ENCODE measurements at places on chromosomes 5 and 9.

DNA sequence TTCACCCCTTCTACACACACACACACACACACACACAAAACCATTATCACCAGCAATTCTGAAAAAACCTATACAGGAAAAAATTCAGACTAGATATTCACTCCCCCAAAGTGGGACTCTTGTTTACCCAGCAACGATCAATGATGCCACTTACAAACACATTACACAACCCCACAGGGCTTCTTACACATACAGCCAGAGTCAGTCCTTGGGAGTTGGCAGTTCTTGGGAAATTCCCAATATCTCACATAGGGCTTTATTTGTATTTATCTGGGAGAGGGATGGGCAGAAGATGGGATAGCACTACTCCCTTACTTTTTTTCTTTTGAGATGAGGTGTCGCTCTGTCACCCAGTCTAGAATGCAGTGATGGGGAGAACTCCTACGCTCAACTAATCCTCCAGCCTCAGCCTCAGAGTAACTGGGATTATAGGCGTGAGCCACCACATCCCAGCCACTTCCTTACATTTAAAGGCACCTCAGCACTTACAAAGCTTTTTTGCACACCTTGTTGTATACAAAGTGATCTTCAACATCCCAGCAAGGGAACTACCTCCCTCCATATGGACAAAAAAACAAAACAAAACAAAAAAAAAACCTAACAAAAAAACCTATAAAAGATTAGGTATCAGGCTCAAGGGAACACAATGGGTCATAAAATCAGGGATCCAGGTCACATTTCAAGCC is 168.4 kb downstream of the TSSK1B start:
- no peak for DNase-seq

GRCh38 chr5:6728795-6729183 is 15.6 kb downstream of the TENT4A start:
- DNase-seq, result no peak

DNA sequence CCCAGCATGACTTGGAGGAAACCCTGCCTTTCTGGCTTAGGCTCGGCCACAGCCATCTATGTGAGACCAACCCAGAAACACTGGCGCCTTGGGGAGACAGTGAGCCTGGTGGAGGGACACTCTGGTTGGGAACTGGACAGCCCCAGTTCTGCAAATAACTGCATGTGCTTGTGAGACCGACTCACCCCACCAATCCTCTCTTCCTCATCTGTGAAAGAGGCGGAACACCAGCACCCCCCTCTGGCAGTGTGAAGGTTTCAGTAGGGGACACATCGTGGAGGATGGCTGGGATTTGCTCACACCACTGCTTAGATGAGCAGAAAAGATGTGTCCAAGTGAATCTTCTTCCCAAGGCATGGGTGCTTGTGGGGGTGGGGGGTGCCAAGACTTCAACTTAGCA is 43.4 kb upstream of the N4BP3 start:
- no peak for DNase-seq

DNA sequence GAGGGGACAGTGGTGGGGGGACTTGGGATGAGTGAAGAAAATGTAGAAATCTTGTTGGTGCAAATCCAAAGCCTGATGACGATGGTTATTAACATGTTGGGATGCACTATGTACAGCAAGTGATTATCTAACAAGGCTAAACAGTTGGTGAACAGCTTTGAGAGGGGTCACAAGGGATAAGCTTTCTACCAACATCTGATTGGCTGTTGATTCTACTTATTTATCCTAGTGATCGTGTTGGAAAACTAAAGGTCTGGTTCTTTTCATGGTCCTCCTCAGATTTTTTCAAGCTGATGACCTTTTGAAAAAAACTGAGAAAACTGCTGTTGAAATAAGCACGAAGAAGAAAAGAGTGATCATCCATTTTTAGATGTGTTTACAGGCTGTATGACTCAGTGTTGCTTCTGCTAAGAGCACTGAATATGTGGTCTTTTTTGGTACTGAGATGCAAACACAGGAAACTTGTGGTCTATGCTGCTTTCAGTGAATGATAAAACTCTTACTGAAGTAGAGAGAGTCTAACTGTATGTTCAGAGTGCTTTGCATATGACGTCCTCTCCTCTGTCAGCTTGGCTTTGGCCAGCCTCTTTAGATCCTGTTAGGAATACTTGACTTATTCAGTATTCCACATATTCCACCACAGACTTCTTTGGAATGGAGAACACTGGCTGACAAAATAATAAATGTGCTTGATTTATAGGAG is 174.8 kb downstream of the SLF1 start:
- no peak for DNase-seq

DNA sequence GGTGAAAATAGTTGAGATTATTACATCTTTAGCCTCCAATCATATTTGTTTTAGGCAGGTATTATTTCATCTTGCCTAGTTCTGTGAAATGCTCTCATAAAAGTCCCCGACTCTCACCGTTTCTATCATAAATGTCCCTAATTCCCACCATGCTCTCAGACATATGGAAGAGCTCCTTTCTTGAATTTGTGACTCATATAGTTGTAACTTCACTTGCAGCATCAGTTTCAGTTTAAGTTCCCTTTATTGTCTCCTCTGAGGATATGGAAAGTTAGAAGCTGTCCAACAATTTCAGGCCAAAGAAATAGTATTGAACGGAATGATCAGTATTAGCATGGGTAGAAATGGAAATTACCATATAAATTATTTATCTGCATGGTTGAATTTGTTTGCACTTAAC is 187.5 kb upstream of the NR4A3 start:
- no peak for DNase-seq

DNA sequence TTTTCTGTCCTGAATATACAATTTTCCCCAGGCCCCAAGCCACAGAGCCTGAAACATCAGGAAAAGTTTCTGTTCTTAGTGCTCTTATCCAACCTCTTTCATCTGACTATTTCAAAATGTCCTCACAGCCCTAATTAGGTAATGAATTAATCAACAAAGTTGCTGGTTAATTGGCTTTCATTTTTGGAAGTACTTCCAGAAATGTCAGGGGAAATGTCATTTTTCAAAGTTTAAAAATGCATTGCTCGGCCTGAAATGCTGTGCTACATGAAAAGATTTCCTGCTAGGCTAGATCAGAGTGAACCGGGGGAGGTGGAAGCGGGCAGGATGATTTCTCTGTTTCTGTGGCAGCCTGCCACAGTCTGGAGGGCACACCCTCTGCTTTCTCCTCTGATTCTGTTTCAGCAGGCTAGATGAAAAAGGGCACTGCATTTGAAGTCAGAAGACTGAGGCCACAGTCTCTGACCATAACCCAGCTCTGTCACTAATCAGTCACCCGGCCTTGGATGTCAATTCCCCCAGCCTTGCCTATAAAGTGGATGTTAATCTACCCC is 55.9 kb upstream of the BARX1 start:
- no peak for DNase-seq

- DNase-seq, result no peak
Measured at GRCh38 chr9:6667633-6668280, 22.2 kb upstream of the GLDC start.

DNA sequence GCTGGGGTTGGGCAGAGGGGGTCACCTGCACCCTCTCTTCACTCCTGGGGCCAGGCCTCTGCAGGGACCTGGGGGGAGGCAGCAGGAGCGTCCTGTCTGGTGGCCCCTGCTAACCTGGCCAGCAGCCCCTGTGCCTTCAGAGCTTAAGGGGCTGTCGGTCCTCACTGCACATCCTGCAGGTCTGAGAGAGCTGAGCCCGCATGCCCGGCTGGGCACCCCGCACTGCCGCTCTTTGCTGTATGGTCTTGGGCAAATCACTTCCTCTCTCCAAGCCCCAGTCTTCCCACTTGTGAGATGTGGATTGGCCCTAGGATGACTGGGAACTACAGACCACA is 7.9 kb downstream of the FLT4 start:
- no peak for DNase-seq

DNA sequence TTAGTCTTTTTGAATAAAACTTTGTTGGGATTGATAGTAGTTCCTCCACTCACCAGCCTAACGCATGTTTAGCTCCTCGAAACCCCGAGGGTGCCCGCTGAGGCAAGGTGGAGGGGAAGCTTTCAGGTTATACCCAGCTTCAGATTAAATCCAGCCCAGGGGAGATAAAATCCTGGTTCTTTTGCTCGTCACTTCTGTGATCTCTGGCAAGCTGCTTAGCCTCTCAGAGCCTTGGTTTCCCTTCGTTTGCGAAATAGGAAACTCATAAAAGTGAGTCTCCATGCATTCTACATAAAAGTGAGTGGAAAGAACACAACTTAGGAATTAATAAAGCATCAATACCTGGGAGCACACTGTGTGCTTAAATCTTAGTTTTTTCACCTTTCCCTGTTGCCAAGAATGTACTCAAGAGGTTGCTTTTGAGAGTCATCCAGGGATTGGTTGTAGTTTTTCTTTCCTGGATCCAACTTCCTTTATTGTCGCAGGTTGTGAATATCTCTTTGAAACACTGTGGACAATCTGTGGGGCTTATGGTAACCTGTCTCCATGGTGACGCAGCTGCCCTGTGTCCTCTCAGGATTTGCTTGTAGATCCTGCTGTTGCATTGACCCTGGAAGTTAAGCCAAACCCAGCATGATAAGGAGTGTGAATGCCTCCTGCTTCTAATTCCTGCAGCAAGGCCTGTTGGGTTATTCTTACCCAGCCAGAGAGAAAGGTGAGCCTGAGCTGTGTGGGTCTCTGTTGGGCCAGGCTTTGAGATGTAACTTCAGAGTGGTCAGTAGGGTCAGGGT is 2.0 kb downstream of the GALNT12 start:
- no peak for DNase-seq

GRCh38 chr9:77988630-77989029 is 43.0 kb downstream of the GNAQ start:
- no peak for DNase-seq

- no peak for DNase-seq
Measured at GRCh38 chr5:158064334-158065123, 205.6 kb upstream of the CLINT1 start.

DNA sequence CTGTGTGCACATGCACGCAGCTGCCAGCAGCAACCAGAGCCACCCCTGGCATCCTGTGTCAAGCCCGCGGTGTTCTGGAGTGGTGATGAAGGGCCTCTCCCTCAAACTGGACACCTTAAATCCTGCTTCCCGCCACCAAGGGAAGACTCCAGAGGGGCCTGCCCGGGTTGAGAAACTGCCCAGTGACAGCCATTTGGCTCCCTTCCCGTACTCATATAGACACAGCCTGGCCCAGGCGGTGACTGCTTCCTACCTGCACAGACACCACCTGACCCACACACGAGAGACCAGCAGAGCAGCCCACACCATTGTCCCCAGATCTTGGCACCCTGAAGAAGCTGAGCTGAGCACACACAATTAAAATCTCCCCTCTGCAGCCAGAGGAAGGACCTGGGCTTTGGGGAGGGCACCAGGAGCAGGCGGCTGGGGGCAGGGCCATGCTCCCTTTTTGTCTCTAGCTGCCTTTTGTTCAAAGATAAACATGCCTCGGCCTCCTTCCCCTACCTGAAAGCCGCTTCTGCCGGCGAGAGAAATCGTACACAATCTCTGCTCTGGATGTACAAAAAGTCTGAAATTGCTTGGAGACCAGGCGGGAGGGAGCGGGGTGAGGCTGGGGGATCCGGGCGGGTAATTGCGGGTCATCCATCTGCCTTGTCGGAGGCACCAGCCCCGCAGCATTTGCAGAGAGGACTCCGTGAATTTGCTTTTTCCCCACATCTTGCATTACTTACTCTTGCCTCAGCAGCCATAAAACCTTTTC is 78.4 kb downstream of the TSPAN17 start:
- DNase-seq, result no peak

DNA sequence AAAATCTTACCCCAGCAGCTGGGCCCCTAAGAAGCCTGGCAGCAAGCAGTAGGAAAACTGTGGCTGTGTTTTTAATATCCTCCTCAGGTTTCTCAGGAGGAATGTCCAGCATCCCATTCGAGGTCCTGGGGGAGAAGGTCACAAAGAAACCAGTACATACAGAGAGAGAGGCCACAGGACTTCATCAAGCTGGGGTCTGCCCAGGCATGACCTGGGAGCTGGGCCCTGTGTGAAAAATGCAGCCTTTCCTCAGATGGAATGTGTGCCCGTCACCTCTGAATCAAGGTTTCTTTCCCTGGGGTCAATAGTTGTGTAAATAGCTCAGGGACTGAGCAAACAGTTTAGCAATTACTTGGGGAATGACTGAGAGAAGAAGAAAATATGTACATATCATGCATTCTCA is 33.9 kb upstream of the RAD23B start:
- DNase-seq, result no peak

- DNase-seq, result no peak
Measured at GRCh38 chr5:65171645-65172044, 310.1 kb downstream of the ADAMTS6 start.

DNA sequence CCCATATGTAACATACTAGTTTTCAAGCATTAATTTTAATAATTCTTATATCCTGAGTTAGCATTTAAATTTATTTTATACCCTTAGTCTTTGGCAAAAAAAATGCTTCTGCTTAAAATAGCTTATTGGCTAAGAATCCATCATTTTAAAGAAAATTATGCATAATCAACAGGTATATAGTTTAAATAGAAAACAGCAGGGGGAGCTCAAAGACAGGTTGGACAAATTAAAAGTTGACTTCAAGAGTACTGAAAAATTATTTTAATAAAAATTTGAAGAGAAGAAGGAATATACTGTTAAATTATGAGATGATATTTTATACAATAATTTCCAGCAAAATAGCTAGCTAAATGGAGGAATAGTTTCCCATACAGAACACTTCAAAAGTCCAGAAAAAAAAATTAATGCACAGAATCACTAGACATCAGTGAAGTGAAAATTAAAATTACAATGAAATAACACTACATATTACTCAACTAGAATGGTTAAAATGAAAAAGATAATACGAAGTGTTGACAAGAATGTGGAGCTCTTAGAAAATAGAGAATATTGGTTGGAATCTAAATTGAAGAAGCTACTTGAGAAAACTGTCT is 387.1 kb downstream of the PDE4D start:
- DNase-seq, result no peak

DNA sequence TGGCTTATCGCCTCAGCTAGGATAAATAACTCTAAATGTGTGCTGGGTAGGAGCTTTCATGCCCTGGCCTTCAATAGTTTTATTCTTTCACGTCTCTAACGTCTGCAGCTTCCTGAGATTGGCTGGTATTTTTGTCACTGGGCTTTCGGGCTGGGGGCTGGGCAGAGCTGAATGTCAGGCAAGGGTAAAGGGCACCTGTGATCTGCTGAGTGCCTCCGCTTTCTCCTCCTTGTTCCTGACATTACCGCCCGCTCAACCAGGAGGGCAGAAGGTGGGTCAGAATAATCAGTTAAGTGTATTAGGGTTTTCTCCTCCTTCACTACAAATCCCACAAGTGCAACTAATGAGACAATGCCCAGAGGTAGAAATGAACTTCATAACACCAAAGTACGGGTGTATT is 216.6 kb downstream of the TSSK1B start:
- DNase-seq, result no peak

DNA sequence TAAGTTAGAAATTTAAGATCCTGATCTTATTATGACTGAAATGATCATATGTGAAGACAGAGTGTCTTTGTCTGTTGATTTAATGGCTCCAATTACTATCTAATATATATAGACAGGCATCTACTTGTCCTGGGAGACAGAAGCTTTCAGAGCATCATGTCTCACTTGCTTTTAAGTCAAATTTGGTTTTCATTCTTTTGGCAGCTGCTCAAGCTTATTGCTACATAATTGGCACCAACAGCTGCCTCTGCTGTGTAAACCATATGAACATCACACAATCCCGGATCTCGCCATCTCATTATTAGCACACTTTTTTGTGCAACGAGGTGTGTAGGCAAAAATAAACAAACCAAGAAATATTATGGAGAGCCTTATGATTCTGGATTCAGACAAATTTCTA is 1717.9 kb downstream of the EFNA5 start:
- no peak for DNase-seq

GRCh38 chr9:75893106-75893505 is 2.6 kb downstream of the PCSK5 start:
- no peak for DNase-seq

Data from activated CD8-positive, alpha-beta memory T cell treated with anti-CD3 and anti-CD28 coated beads for 1 hour (primary cell).